ENCODE measurements at places on chromosomes 16 and 17. TPM values are rescaled to one million over a fixed set of nuclear protein-coding genes. Genes with fewer than 3 reads are reported as not detected.

NUPR1 gene
- 104 TPM for polyA plus RNA-seq

DNA sequence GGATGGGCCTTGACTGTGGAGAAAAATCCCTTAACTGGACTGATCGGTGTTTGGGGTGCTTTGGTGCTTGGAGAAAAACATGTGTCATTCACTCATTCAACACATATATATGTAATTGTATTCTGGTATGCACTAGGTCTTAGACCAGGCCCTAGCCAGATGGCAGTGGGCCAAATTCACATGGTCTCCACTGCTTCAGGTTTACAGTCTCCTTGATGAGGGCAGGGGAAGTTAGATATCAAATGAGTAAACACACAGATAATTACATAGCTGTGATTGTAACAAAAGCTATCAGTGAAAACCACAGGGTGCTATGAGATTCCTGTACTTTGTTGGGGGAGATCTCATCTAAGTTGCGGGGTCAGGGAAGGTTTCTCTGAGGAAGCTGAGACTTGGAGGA is 78.8 kb downstream of the WWP2 start:
- DNase-seq: no peak

DNA sequence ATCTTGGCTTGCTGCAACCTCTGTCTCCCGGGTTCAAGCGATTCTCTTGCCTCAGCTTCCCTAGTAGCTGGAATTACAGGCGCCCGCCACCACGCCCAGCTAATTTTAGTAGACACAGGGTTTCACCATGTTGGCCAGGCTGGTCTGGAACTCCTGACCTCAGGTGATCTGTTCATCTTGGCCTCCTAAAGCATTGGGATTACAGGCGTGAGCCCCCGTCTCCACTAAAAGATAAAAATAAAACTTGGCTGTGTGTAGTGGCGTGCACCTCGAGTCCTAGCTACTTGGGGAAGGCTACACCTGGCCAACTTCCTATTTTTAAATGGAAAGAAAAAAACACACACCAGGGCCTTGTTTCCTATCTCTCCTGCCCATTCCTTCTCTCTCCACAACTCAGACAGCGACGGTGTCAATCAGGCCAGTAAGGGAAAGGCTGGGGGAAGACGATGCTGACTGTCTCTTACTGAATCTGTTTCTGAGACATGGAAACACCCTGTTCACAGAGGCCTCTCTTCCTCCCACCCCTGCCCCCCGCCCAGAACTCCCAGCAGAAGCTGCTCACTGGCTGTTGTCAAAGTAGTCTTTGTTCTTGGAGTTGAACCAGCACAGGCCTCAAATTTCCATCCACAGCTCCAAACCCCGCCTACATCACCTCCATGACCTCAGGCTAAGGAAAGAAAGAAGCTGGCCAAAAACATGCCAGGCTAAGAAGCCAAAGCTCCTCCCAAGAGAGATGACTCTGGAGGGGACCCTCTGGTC is 96.6 kb downstream of the NXN start:
- peak; percentile 27 for DNase-seq

ALOX15 gene
- polyA plus RNA-seq: 0.15 TPM

CBX8 gene
- polyA plus RNA-seq: 4.5 TPM

- peak; percentile 8 for DNase-seq
Observed at GRCh38 chr17:574061-574460, 140.6 kb downstream of the VPS53 start.

TLCD1 gene
- polyA plus RNA-seq: 11.2 TPM

GRCh38 chr17:32116937-32117336 is 25.4 kb upstream of the RHOT1 start:
- DNase-seq: no peak

DNA sequence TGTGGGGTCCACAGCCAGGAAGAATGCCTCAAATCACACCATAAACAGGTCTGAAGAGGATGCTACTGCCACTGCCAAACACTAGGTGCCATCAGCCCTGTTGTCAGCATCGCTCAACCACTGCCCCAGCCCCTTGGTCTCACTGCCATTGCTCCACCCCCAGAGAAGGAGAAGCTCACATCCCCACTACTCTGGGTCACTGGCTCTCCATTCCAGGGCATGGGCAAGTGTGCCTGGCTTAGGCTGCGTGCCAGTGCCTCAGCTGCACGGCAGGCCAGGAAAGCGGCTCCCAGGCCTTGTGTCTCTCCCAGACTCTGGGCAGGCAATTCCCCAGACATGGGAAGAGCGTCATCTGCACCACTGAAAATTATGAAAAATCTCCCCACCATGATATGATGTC is 1.2 kb upstream of the IGSF6 start:
- DNase-seq: no peak

- no peak for DNase-seq
Observed at GRCh38 chr17:21025451-21025850, 17.4 kb downstream of the USP22 start.

EPX gene
- not detected for polyA plus RNA-seq

Measured in small intestine (tissue), 16 donors.